ENCODE measurements at places on chromosomes 4 and X.
A peak's percentile ranks its signal among the peaks of the same experiment; 100 is the strongest.

GRCh38 chr4:89001647-89002445 is 55.1 kb downstream of the FAM13A start:
- DNase-seq: no peak

DNA sequence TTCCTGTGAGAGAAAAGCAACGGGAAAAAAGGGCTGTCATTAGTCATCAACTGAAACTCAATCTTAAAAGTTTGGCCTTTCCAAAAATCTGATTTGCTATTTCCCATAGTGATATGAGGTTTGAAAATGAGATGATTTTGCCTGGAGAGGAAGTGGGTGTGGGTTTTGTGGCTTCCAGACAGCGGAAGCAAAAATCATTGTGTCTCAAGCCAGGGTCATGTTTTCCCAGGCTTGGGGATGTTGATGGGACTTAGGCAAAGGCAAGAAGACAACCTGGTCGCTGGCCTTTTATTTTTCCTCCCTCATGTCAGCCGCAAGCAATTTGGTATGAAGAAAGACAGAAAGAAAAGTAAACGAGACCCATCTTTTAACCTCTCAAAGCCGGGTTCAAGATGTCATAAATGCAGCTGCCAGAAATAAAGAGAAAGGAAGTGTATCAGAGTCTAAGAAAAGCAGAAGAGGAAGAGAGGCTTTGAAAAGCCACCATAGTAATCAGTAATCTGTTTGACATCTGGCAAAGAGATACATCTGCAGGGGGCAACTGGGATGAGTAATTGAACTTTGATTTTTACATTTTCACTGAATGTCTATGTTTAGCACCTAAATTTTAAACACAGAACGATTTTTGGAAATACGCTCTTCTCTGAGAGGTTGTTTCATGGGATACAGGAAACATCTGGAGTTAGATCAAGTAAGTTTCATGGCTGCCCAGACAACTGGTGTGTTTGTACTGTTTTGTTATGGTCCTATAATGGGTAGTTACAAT is 521.6 kb upstream of the SLIT2 start:
- DNase-seq: no peak

DNA sequence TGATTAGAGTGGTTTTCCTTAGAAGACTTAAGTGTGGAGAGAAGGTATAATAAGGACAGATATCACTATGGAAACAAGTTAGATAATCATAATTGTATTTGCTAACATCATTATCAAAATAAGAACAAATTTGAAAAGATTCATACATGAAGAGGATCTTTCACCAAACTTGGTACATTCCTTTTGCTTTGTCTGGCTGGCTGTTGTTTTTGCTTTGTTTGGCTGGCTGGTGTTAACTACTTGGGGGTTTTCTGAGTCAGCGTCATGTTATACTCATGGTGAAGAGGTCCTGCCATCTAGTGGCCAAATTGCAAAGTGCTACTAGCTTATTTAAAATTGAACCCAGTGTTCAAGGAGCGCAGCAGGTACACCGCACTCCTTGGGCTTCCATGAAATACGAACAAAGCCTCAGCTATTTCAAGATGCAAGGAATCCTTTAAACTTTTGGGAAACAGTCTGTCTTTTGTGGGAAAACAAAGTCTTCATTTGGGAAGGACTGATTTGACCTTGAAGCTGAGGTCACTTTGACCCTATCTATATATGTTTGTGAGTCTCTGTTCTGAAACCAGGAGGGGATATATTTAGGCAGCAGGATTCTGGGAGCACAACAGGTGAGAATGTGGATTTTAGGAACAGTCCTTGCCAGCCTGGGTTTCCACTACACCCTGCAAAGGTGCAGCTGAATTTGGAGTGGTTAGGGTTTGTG is 129.7 kb downstream of the PLS3 start:
- peak; percentile 13 for DNase-seq

- DNase-seq: no peak
Measured at GRCh38 chr4:142944565-142944964, 98.5 kb upstream of the INPP4B start.

DNA sequence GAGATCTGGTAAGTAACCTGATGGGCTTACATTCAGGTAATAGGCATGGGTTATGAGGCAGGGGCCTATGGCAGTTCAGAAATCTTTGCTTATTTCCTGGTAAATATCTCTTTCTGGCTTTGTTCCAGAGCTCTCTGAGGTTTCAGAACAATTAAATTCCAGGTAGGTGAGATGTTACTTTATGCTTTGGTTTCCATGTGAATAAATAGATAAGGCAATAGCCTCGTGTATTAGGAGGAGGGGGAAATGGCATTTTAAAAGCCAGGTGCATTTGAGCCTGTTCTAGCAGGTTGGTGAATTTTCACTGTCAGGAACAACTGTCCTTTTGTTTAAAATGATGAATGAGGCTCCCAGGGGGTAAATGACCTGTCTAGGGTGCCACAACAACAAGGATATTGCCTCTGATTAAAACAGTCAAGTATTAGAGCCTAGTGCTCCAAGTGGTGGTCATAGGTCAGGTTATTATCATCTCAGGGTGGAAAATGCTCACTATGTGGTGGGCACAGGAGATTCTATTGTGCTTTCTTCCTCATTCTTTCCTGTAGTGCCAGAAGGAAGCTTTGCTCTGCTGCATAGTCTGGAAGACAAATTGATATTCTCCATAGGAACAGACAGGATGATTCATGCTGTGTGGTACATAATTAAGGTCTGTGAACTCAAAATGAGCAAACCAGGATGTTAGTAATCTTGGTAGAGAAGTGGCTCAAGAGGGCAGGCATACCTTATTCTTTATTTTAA is 296.2 kb downstream of the INPP4B start:
- DNase-seq: no peak

DNA sequence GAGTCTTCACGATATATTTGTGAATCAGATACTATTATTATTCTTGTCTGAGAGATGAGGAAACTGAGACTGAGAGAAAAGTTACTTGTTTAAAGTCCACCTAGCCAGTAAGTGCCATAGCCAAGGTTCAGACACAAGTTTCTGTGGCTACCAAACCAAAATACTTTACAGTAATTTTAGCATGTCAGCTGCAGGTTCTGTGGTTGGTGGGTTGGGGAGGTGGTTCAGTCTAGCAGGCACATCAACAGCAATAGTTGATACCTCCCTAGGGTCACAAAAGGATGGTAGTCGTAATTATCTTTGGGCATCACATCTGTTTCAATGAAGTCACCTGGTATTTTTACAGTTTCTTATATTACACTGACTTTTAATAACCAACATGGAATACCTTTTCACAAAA is 35.6 kb upstream of the EDA2R start:
- DNase-seq: no peak

DNA sequence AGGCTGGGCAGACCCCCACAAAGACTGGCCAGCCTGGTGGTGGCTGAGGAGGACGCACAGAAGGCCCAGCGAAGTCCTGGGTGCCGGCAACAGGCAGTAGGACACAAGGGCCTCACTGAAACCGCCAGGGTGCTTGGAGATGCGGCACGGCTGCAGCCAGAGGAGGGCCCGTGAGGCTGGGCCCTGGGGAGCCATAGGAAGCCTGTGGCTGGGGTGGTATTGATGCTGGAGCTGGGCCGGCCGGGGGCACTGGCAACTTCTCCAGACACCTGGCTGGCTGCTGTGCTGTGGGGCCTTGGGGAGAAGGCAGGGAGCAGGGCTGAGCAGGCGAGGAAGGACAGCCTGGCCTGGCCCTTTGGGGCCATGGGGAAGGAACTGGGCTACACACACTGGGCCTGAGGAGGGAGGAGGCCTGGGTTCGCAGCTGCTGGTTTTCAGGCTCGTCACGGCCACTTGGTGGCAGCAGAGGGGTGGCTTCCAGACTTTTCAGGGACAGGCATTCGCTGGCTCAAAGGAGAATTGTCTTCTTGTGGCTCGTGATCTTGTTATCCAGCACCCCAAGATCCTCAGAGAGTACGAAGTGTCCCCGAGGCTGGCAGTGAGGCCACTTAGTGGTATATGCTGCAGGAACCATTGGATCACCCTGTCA is 37.2 kb downstream of the ATP2B3 start:
- peak; percentile 82 for DNase-seq

DNA sequence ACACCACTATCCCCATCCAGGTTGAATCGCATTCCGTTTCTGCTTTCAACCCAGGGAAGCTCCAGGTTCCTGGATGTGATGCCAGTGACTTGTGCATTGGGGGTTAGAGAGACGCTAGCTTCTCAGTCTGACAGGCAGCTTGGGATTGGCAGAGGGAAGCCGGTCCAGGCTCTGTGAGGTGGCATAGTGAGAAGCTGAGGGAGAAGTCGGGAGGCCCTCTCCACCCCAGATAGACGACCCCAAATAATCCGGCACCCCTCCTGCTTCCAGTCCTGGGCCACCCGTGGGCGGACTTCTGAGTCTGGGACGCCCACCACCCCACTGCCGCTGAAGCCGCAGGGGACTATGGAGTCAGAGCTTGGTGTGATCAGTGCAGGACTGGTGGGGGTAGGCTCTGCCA is 7.4 kb downstream of the MAGEA4 start:
- no peak for DNase-seq

GRCh38 chr4:114673306-114673705 is 74.7 kb downstream of the UGT8 start:
- DNase-seq: no peak

GRCh38 chrX:134186362-134187121 is 50.4 kb upstream of the CCDC160 start:
- DNase-seq: no peak

DNA sequence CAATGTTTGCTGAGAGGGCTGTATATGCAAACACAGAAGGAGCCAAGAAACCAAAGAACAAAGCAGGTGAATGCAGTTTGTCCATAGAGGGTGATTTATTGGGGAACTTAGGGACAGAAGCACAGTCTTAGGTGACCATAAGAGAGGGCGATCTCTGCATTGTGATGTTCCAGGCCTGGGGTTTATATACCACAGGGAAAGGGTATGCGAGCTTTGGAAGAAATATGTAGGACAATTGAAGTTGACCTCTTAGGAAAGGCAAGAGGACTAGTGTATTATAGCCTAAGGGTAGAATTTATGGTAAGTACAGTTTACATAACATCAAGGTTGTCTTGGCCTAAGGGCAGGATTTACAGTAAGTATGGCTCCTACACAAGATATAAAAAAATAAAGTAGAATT is 27.8 kb downstream of the FAM184B start:
- no peak for DNase-seq

- no peak for DNase-seq
Measured at GRCh38 chr4:73948990-73949706, 32.7 kb downstream of the PF4 start.

- no peak for DNase-seq
Measured at GRCh38 chr4:14906805-14907204, 95.5 kb upstream of the CPEB2 start.

DNA sequence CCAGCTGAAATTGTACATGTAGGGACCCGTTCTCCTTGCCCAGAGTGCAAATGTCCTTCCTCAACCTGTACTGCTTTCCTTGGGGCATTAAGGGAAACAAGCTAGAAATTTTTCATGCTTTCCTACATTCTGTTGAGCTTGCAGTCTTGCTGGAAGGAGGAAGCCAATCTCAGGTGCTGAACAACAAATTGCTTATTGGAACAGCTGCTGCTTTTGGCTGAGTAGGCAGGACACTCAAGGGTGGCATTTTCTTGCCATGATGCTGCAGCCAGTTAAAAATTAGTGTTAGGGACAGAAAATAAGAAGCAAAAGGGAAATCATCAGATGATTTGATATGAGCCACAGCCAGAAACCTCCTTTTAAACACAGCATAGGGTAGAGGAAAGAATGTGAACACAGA is 223.7 kb downstream of the QDPR start:
- DNase-seq: no peak

DNA sequence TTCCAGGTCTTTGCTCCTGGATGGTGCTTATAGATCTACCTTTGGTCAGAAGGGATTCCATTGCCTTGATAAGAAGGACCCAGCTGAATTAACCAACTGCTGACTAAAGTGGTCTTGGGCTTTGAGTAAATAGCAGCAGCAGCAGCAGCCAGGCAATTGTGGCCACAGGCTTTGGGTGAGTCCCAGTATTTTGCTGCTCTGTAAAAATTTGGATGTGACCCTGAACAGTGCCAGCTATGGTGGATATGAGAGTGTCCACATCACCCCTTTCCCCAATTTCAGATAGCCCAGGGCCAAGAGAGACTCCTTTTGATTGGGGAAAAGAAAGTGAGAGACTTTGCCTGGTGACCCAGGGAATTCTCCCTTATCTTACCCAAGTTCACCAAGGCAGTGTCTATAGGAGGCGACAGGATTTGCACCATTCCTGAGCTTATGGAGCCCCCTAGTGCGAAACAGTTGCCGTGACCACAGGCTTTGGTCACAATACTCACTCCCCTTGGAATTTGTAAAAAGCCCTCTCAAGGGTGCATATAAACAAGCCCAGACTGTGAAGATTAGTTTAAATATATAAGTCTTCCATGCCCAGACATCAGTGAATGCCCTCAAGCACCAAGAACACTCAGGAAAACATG is 518.0 kb downstream of the TMA16 start:
- no peak for DNase-seq

DNA sequence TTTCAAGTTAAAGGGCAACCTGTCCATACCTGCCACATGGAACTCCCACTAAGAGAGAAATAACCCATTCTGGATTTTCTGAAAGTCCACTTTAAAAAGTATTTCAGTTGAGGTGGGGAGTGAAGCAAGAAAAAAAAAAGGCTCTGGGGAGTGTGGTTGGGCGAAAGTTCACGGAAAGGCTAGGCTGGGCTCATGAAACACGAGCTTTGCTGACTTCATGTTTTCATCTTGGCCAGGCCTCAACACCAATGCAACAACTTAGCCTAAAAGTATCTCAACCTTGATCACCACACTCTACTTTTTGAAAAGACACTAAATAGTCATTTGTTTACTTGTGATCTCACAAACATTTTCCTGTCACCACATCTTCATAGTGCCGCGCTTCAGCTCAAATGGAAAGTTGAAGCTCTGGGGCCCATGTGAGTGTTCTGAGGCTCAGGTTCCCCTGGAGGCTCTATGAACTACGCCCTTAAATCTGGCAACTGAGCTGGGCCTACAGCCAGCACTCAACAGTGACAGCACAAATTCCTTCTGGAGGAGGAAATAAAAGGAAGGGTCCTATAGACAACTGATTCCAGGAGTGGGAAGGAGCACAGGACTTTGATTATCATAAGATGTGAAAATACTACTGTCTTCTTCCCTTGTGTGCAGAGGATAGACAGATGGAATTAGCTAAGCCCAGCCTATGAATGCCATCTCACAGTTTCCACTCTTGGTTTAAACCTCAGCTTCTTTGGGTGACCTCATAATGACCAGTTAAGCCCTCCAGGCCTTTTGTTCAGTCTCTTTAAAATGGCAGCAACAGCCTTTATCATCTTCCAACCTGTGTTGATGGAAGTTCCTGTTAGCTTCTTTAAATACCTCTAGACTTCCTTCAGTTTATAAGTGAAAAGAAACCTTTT is 5.1 kb downstream of the CD40LG start:
- no peak for DNase-seq

DNA sequence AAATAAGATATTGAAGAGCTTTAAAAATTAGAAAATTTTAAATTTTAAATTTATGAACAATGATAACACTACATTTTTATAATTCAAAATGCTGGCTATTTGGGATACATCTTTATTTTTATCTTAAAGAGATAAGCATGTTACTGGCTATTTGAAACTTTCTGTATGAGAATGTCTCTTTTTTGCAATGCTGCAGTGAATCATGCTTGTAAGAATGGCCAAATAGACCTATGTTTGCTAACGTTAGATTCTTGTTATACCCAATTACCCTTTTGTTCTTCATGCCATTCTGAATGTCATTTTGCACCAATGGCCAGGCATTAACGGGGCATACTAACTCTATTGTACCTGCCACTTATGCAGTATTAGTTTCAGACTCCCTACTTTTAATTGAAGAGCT is 49.5 kb downstream of the SLIT2 start:
- no peak for DNase-seq

GRCh38 chr4:139589336-139590018 is 33.5 kb upstream of the SETD7 start:
- DNase-seq: no peak

Measured in GM12892 (cell line).